Kidney (tissue), 22 donors: ENCODE measurements at places on chromosomes 7 and 10. TPM values are rescaled to one million over a fixed set of nuclear protein-coding genes. Genes with fewer than 3 reads are reported as not detected.

- DNase-seq: no peak
These were observed 120.1 kb downstream of the ARHGAP12 start for GRCh38 chr10:31808258-31809218.

DNA sequence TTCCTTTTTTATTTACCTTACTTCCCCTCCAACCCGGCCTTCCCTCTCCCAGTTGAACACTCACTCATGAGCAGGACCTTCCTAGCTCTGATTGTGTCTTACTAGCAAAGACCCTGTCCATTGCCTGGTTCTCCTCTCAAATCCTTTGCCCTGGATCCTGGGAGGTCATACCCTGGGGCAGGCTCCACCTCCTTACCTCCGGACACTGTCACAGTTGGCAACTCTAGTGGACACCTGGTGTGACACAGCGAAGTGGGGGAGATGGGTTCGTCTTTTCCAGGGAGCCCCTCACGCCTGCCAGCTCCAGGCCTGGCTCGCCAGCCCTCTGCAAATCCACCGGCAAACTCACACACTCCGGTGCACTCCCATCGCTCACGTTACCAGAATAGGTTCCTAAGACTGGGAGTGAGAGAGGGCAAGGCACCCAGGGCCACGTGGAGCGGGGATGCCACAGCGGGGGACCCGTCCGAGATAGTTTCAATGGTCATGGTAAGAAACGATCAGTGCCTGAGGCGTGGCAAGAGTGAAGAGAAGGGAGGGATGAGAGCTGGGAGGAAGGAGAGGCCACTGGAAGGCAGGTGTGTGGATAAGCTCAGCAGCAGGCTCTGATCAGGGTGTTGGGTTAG, 30.9 kb upstream of the TMEM72 start:
- DNase-seq: no peak

GRCh38 chr10:102001435-102002068, 54.4 kb downstream of the ARMH3 start:
- no peak for DNase-seq

DNA sequence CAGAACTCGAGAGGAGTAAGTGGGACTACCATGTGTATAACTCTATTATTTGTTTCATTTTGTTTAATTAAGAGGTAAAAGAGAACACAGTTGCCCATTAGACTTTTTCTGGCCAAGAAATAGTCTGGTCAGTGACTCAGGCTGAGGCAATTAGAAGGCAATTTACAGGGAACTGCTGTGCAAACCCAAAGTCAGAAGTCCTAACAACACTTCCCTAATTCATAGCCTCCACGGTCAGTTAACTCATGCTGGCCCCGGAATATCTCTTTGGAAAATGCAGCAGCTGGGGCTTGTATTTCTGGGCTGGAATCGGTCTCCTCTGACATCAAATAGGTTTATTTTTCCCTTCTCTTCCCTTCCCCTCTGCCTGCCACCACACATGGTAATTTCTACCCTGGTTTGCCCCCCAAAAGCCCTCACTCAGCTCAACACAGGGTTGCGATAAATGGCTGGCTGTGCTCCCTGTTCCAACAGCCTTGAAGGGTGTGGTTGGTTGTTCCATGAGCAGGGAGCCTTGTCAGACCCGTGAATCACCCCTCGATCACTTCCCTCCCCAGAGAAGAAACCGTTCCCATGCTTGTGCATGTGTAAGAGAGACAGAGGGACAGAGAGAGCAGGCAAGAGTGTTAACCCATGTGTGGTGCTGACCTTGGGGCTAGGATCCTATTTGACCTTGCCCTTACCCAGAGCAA, 5.3 kb downstream of the SH3PXD2A start:
- DNase-seq: no peak

GRCh38 chr7:568031-568951, 48.6 kb upstream of the PDGFA start:
- DNase-seq: no peak

HACD1 gene
- total RNA-seq: 11.6 TPM

- DNase-seq: peak; percentile 86
These were observed 57.4 kb upstream of the CASD1 start for GRCh38 chr7:94452239-94452638.

DNA sequence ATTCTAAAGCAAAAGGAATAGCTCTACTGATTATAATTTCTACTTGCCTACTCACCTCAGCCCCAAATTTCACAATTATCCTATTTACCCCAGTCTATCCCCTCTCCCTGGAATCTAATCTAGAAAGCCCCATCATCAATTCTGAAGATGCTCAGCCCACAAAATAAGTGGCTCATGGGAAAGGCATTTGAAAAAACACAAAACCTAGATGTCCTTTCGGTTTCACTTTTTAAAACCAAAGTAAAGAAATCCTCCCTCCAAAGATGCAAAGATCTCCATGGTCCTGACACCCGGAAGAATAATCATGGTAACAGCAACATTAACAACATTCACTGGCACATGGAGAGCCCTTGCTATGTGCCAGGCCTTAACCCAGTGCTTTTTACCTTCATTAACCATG, 224.8 kb downstream of the FGFR2 start:
- no peak for DNase-seq

ETV1 gene
- 28.6 TPM for total RNA-seq

DNA sequence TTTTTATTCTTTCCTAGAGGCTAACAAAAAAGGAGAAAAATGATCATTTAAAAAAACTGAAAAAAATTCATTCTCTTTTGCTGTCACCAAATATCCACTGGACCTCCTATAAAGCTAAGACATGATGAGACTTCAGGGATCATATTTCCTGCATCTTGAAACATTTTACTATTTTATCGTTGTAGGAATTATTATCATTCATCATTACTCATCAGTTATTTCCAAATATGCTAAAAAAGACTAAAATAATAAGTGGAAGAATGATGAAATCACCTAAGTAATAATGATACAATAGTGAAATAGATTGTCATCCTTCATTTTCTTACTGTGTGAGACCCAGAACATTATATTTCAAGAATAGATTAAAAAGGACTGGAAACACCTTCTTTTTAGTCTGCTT, 28.3 kb downstream of the TAF3 start:
- no peak for DNase-seq

GRCh38 chr7:29801929-29802328, 4.4 kb upstream of the WIPF3 start:
- DNase-seq: no peak

SLC26A5 gene
- total RNA-seq: 1.2 TPM

DNA sequence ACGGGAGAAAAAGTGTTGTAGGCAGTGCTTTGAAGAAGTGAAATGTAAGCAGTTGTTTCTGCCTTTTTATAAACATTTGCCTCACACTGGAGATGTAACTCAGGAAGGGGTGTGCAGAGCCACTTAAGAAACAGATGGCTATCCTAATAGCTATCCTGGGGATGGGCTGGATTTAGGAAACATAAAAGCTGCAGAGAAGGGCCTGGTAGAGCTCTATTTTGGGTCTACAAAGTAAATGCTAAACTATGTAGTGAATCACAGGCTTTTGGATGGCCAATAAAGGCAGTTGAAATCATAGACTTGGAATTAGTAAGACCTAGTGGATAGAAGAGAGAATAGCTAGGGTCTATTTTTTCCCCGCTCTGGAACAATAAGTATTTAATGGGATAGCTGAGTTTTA, 79.9 kb upstream of the AGR3 start:
- DNase-seq: no peak

GRCh38 chr7:155701972-155702544, 57.6 kb downstream of the RBM33 start:
- no peak for DNase-seq

- peak; percentile 28 for DNase-seq
These were observed 66.7 kb downstream of the PRKG1 start for GRCh38 chr10:51141010-51141409.

RBM28 gene
- 35.2 TPM for total RNA-seq

DNA sequence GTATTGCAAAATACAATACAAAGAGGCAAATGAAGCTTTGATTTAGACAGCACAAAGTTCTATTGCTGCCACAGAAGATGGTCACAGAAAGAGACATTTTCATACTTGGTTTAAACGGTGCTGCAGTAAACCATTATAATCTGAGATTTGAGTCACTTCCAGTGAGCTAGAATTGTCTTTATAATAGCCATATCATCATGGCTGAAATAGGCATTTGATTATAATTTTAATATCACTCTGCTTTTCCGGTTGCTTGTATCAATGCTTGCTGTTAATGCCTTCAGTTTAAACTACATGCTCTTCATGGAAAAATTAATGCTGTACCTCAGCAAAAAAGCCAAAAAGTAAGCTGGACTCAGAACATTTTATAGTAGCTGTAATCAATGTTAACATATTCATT, 48.5 kb downstream of the CPEB3 start:
- DNase-seq: no peak

DNA sequence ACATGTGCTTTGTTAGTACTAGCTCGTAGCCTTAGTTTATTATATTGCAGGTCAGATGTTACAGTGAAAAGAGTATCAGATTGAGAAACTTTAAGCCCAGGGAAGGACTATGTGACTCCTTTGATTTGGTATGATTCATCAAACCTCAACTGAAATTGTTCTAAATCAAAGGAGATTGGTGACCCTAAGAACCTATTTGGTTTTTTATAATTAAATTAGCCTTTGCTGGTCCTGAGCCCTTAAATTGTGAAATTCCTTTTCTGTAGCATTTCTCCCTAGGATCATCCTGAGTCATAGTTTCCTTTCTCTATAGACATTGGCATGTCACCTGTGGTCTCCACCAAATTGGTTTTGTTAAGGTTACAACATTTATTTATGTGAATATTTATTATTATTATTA, 89.7 kb downstream of the POLR1F start:
- no peak for DNase-seq

KMT2C gene
- total RNA-seq: 102 TPM

DNA sequence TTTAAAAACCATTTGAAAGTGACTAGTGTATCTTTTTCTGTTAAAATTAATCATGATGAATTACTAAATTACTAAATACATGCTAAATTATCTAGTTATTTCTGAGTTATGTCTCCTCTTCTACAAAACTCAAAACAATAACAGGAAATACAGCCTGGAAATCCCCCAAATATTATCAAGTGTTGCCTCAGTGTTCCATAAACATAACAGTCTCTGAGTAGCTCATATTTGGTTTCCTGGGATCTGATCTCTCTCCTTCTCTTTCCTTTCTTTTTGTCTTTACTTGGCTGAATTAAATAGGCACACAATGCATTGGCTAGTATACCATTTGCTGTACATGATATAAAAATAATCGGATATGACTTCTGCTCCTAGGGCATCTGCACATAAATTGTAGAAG, 277.6 kb upstream of the IGFBP3 start:
- DNase-seq: no peak

- no peak for DNase-seq
These were observed 8.1 kb upstream of the VIPR2 start for GRCh38 chr7:159152816-159153215.

GRCh38 chr7:326273-326672, 36.3 kb downstream of the FOXL3 start:
- peak; percentile 57 for DNase-seq

DNA sequence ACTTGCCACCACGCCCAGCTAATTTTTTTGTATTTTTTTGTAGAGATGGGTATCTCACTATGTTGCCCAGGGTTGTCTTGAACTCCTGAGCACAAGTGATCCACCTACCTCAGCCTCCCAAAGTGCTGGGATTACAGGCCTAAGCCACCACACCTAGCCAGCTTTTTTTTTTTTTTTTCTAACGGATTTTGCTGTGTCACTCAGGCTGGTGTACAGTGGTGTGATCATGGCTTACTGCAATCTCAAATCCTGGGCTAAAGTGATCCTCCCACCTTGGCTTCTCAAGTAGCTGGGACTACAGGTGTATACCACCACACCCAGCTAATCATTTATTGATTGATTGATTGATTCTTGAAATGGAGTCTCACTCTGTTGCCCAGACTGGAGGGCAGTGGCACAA, 106.0 kb upstream of the TRIM24 start:
- no peak for DNase-seq

DNA sequence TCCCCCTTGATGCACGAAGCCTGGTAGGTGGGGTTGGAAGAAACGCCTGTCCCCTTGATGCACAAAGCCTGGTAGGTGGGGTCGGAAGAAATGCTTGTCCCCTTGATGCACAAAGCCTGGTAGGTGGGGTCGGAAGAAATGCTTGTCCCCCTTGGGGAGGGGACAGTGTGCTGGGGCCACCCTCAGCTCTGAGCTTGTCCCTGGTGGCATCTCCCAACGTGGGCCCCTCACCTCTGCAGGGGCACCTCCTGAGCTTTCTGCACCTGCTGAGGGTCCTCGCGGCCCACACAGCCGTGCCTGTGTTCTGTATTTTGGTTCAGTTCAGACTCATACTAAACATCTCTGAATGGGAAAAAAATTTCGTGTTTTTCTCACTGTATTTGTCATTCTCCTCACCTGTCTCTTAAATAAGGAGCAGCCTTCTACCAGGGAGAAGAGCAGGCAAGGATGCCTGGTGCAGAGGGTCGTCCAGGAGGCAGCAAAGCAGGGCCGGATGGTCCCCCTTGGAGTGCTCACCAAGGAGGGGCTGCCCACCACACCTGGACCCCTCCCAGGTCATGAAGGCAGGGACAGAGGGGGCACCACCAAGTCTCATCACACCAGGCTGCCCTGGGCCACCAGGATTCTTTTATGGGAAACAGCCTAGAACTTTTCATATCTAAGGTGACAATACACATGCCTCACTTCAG, 24.7 kb downstream of the VIPR2 start:
- DNase-seq: no peak

PPP1R17 gene
- total RNA-seq: not detected

MUC12 gene
- 3.8 TPM for total RNA-seq

CLCN1 gene
- total RNA-seq: 0.35 TPM

OR2A14 gene
- total RNA-seq: not detected

PRKG1 gene
- 14.8 TPM for total RNA-seq

- no peak for DNase-seq
These were observed 336.9 kb upstream of the C7orf33 start for GRCh38 chr7:148253629-148254028.

DNA sequence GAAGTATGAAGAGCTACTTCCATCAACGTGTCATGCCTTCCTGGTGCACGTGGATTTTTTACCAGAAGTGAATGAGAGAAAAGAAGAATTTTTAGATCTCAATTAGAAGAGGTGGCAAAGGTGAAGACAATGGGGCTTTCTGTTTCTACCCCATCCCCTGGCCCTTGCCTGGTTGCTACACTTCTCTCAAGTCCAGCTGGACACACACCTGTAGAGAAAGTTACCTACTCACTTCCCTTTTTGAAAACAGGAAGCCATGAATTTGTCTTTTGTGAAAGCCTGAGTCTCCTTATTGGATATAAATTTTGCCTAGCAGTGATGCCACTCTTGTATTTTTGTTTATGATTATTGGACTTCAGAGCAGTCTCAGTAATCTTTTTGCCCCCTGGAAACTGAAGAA, 142.9 kb upstream of the AKR1E2 start:
- no peak for DNase-seq

GRCh38 chr10:112949143-112949823, 764 bp upstream of the TCF7L2 start:
- DNase-seq: no peak

GRCh38 chr10:90204956-90205314, 503.5 kb downstream of the KIF20B start:
- DNase-seq: no peak

CD36 gene
- 10.0 TPM for total RNA-seq

EBF3 gene
- total RNA-seq: 0.98 TPM

SLC39A12 gene
- 0.16 TPM for total RNA-seq

GFRA1 gene
- 22.3 TPM for total RNA-seq

AQP1 gene
- total RNA-seq: 291 TPM
